Central memory CD8-positive, alpha-beta T cell (primary cell): ENCODE measurements at places on chromosomes 13 and 19.
A peak's percentile ranks its signal among the peaks of the same experiment; 100 is the strongest.

- H3K4me1 ChIP-seq: peaks cover 19% of the 10 kb centered on the region
- peaks cover 16% of the 10 kb centered on the region for H3K36me3 ChIP-seq
- DNase-seq: no peak
- H3K27me3 ChIP-seq: no peaks in the 10 kb centered on the region
- H3K4me3 ChIP-seq: no peak overlapping the region
Measured at GRCh38 chr19:3782903-3783302, 3.3 kb downstream of the MATK start.

- H3K27ac ChIP-seq: peak overlapping the region; percentile 66
- no peaks in the 10 kb centered on the region for H3K27me3 ChIP-seq
- no peak for DNase-seq
- no peak overlapping the region for H3K4me3 ChIP-seq
- H3K36me3 ChIP-seq: no peaks in the 10 kb centered on the region
Measured at GRCh38 chr19:6238256-6238642, 41.5 kb downstream of the MLLT1 start.

DNA sequence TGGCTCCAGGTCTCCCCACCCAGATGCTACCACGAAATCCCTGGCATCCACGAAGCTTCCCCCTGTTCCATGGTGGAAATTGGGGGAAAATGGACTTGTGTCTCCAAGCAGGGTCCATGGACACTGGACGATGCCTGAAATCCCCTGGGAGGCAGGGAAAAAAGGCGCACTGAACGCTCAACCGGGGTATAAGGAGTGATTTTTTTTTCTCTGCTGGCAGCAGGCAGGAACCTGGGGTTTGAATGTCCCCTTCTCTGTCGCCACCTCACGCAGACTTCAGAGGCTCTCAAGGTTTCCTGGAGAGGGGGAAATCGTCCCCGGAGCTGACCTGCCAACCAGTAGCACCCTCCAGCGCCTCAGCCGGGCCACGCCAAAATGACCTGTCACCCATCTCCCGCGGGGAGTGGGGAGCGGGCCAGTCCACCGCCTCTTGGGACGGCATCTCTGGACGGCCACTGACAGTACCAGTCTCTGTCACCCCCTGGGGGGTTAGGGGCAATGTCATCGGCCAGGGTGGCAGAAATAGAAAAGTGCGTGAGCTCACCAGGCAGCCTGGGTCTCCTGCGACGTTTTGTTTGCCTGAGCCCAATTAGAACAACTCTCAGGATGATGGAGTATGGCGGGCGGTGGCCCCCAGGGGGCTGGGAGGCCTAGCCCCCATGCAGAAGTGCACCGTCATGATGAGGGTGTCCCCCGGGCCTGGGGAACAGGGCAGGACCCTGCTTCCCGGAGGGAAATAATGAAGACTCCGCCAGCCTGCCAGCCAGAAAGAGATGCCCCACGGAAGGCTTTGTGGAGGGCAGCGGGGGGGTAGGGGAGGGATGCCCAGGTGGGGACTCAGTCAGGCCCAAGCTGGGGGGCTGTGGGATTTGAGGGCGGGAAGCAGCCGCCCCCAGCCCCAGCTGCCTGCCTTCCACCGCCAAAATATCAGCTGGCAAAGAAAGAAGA is 2.6 kb downstream of the PTPRS start:
- peaks cover 1% of the 10 kb centered on the region for H3K36me3 ChIP-seq
- H3K27me3 ChIP-seq: peaks cover 87% of the 10 kb centered on the region
- H3K27ac ChIP-seq: no peak overlapping the region
- no peak for DNase-seq
- H3K4me1 ChIP-seq: peaks cover 25% of the 10 kb centered on the region

- H3K27me3 ChIP-seq: no peaks in the 10 kb centered on the region
- DNase-seq: peak; percentile 20
- H3K4me3 ChIP-seq: peak overlapping the region; percentile 89
- H3K4me1 ChIP-seq: peaks cover 8% of the 10 kb centered on the region
- H3K27ac ChIP-seq: no peak overlapping the region
- H3K36me3 ChIP-seq: no peaks in the 10 kb centered on the region
Measured at GRCh38 chr13:42048684-42049453, 421 bp downstream of the DGKH start.

DNA sequence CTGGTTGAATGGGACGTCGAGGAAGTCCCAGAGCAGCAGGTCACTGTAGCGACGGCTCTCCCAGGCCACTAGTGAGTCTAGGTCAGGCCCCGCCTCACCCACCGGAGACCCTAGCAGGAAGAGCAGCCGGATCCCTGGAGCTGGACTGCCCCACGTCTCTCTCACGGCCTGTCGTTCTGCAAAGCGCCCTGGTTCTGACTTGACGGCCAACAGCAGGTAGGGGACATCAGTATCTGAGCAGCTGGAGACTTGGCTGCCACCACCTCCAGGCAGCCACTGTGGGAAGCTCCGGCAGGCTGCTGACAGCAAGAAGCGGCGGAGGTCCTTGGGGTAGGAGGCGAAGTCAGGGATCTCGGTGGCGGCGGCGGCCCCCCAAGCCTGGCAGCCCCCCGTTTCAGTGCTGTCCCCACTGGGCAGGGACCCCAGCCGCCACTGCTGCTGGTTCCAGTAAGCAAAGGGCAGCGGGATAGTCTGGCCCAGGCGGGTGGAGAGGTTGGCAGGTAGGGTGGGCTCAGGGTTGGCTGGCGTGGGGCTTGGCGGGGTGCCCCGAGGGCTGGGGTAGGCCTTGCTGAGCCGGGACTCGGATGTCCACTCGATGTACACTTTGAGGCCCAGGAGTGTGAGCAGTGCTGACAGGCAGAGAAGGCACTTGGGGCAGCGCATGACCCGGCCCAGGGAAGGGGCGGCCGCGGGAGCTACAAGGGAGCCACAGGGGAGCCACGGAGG is 895 bp downstream of the B3GNT8 start:
- DNase-seq: no peak
- peaks cover 25% of the 10 kb centered on the region for H3K4me1 ChIP-seq
- peaks cover 28% of the 10 kb centered on the region for H3K36me3 ChIP-seq
- no peaks in the 10 kb centered on the region for H3K27me3 ChIP-seq
- peak overlapping the region; percentile 92 for H3K27ac ChIP-seq
- peak overlapping the region; percentile 84 for H3K4me3 ChIP-seq

DNA sequence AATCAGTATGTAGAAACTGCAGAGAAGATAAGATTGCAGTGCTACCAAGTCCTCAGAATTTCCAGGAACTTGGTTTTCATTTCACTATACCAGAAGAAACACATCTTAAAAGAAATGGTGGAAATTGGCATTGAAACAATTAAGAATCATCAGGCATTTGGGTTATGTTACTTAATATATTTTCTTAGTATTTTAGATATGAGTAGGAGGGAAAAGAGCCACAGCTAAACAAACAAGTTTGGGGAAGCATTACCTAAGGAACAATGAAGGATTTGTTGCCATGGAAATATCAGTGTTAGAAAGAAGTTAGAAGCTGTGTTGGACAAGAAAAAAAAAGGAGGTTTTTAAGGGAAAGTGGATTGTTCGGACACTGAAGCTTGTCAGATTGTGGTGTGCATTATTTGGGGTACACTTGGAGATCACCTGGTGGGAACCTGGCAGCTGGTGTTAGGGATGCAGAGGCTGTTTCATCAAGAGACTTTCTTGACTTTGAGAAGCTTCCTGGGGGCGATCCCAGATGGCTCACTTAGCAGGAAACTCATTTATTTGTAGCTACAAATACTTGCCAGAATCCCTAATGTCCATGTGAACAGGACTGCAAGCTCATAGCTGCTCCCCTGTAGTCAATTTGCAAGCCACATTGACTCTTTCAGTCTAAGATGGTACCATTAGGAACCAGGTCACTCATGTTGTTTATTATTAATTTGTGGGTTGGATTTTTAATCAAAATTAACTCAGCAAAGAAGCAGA is 246.7 kb downstream of the RFC3 start:
- DNase-seq: no peak
- H3K36me3 ChIP-seq: no peaks in the 10 kb centered on the region
- no peaks in the 10 kb centered on the region for H3K4me1 ChIP-seq

DNA sequence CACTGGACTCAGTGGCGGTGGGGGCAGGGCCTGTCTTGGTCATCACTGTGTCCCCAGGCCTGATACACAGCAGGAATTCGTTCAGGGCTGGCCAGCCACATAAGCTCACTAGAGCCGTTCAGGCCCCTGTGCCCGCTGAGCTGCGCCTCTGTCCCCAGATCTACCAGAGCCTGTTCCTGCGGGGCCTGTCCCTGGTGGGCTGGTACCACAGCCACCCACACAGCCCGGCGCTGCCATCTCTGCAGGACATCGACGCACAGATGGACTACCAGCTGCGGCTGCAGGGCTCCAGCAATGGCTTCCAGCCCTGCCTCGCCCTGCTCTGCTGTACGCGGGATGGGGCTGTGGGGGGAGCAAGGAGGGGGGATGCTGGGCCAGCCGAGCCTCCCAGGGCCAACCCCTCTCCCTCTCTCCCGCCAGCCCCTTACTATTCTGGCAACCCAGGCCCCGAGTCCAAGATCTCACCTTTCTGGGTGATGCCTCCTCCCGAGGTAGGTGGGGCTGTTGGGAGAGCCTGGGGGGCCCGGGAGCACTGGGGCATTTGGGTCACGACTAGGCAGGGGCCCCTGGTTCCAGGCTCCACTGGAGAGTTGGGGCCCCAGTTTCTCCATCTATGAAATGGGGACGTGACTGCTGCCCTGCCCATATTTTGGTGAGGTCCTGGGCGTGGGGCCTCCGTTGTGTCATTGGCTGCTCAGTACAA is 13.9 kb downstream of the MPND start:
- H3K4me1 ChIP-seq: peaks cover 5% of the 10 kb centered on the region
- no peaks in the 10 kb centered on the region for H3K27me3 ChIP-seq
- H3K4me3 ChIP-seq: no peak overlapping the region
- no peak overlapping the region for H3K27ac ChIP-seq
- no peak for DNase-seq

- no peak overlapping the region for H3K4me3 ChIP-seq
- H3K27ac ChIP-seq: no peak overlapping the region
- H3K36me3 ChIP-seq: no peaks in the 10 kb centered on the region
- no peak for DNase-seq
- peaks cover 5% of the 10 kb centered on the region for H3K4me1 ChIP-seq
Measured at GRCh38 chr19:39277598-39277997, 9.4 kb downstream of the IFNL2 start.

GRCh38 chr19:17579661-17580244 is 24.3 kb downstream of the COLGALT1 start:
- DNase-seq: no peak
- H3K4me1 ChIP-seq: no peaks in the 10 kb centered on the region
- H3K27ac ChIP-seq: peak overlapping the region; percentile 50
- H3K27me3 ChIP-seq: no peaks in the 10 kb centered on the region
- peaks cover 30% of the 10 kb centered on the region for H3K36me3 ChIP-seq

DNA sequence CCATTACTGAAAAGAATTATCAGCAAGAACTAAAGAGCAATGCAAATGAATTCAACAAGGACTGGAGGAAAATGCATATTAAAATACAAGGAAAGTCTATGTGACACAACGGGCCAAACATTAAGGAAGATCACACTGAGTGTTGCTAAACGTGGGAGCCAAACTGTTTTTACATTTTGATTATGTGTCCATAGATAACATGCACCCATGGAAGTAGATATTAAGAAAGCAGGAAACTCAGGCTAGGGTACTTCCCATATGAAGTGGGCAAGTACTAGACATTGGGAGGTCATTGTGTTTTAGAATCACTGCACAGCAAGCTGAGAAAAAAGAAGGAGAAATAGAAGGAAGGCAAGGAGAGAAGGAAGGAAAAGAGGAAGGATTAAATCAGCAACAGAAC is 161.8 kb downstream of the KCTD12 start:
- DNase-seq: no peak
- H3K36me3 ChIP-seq: no peaks in the 10 kb centered on the region
- H3K27ac ChIP-seq: no peak overlapping the region
- no peak overlapping the region for H3K4me3 ChIP-seq
- H3K4me1 ChIP-seq: no peaks in the 10 kb centered on the region

GRCh38 chr13:33956346-33956745 is 138.4 kb downstream of the RFC3 start:
- DNase-seq: no peak
- H3K27ac ChIP-seq: no peak overlapping the region
- H3K4me1 ChIP-seq: no peaks in the 10 kb centered on the region
- no peaks in the 10 kb centered on the region for H3K36me3 ChIP-seq
- H3K27me3 ChIP-seq: no peaks in the 10 kb centered on the region

- peaks cover 44% of the 10 kb centered on the region for H3K4me1 ChIP-seq
- peaks cover 1% of the 10 kb centered on the region for H3K36me3 ChIP-seq
Measured at GRCh38 chr19:39142630-39143029, 17.0 kb downstream of the PAK4 start.

DNA sequence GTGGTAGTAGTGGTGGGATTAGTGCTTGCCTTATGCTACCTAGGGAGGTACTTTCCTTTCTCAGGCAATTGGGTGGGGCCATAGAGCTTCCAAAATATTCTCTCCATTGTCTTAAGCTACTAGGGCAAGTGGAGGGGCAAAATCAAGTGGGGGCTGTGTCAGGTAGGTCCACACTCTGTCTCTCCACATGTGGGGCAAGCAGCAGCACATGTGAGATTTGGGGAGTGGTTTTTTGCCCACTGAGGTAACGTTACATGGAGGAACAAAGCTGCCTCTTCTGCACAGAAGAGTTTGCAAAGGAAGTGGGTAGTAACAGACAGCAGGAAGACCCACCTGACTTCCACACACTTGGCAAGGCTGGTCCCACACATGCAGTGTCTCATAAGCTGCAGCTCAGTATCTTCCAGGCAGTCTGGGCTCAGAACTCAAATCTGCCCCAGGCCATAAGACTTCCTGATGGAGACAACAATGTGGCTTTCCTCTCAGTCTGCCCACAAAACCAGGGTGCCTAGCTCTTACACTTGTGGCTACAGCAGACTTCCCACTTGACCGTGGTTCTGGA is 1581.5 kb upstream of the PCDH20 start:
- no peaks in the 10 kb centered on the region for H3K27me3 ChIP-seq
- peaks cover 2% of the 10 kb centered on the region for H3K36me3 ChIP-seq
- DNase-seq: no peak

GRCh38 chr13:49214917-49215376 is 5.2 kb upstream of the MLNR start:
- peaks cover 36% of the 10 kb centered on the region for H3K27me3 ChIP-seq
- peaks cover 18% of the 10 kb centered on the region for H3K4me1 ChIP-seq
- no peak overlapping the region for H3K4me3 ChIP-seq
- H3K27ac ChIP-seq: peak overlapping the region; percentile 50
- H3K36me3 ChIP-seq: peaks cover 4% of the 10 kb centered on the region

DNA sequence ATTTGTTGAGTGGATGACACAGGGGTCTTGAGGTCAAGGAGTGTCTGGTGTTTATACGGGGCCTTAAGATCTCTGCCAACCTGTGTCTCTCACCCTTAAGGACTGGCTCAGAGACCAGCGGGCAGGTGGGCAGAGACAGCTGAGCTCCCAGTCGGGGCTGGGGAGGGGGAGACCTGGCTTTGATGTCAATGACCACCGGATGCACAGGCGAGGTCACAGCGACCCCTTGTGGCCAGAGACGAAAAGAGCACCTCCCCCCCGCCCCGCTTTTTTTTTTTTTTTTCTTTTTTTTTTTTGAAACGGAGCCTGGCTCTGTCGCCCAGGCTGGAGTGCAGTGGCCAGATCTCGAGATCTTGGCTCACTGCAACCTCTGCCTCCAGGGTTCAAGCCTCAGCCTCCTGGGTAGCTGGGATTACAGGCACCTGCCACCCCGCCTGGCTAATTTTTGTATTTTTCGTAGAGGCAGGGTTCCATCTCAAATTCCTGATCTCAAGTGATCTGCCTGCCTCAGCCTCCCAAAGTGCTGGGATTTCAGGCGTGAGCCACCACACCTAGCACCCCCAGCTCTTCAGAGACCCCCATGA is 12.1 kb upstream of the KLK14 start:
- H3K36me3 ChIP-seq: peaks cover 11% of the 10 kb centered on the region
- H3K27me3 ChIP-seq: no peaks in the 10 kb centered on the region
- peaks cover 20% of the 10 kb centered on the region for H3K4me1 ChIP-seq
- DNase-seq: no peak
- H3K27ac ChIP-seq: no peak overlapping the region
- H3K4me3 ChIP-seq: no peak overlapping the region

GRCh38 chr13:25981060-25981459 is 70.8 kb downstream of the SHISA2 start:
- no peak for DNase-seq
- H3K4me3 ChIP-seq: no peak overlapping the region
- peaks cover 5% of the 10 kb centered on the region for H3K4me1 ChIP-seq
- H3K27ac ChIP-seq: no peak overlapping the region
- no peaks in the 10 kb centered on the region for H3K36me3 ChIP-seq
